ENCODE measurements at places on chromosomes 12 and 14.

DNA sequence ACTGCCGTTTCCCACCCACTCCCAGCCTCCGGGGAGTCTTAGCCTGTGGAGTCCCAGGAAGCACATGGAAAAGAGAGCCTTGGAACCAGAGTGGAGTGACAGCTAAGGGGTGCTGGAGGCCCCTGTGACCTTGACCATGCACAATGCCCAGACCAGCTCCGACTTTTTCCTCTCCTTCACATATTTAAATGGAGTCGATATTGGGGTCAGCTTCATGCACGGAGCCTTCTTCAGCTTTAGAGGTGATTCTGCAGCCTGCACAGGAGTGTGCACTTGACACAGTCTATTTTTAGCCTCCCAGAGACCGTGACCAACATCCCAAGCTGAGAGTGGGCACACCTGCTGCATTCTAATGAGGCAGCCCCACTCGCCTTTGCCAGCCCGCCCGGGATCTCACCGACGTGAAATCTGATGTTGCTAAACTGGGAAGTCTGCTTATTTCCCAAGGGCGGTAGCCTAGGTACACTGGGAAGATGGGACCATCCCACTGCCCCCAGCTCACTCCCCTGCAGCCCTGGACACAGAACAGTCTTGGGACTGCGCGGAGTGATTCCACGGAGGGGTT is 47.5 kb downstream of the PRMT8 start:
- DNase-seq: no peak

DNA sequence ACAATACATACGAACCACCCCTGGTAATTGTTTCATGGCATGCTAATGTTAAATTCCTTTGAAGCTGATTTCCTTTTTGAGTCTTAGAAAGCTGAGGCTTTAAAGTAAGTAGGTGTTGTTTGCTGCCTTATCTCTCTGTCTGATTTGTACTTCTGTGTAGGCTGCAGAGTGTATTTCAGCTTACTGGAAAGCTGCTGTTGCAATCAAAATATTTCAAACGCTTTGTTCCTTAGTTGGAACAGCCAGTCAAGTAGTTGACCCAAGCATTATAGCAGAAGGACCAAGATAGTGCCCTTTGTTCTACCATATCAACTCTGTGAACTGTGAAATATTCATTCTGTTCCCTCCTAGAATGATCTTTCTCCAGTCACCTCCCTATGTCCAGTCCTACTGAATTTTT is 3.1 kb downstream of the PKP2 start:
- no peak for DNase-seq

DNA sequence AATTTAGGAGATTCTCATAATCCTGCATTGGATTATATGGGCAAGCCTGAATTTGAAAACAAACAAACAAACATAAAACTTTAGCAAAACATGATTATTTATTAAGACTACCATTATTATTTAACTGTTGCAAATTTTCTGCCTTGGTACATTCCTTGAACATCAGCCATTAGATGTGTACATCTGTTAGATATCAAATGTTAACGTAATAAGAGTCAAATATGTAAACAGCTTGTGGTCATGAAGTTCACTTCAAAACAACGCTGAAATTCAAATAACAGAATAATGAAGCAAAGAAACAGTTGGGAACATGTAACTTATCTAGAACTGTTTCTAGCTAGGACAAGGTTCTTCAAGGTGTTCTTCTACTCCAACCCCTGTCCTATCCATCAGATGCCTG is 14.3 kb upstream of the TMX1 start:
- no peak for DNase-seq

DNA sequence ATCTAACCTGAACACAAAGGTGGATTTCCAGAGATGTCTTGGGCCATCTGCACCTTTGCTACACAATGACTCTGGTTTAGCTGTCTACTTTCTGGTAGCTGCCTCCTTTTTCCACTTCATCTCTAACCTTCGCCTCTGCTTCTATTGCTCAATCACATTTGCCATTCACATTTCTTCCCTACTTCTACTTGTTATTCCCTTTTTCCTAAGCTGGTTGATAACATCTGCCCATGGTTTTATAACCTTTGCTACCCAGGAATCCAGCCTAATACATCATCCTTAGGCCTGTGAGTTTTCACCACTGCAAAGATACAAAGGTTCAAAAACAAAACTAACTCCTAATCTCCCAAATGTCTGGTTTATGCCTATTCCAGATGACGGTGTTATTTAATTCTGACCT is 13.2 kb downstream of the SPPL3 start:
- no peak for DNase-seq

- no peak for DNase-seq
Measured at GRCh38 chr14:75295491-75296345, 17.1 kb downstream of the FOS start.

- DNase-seq: no peak
Measured at GRCh38 chr14:77151918-77152588, 10.5 kb upstream of the ZDHHC22 start.

GRCh38 chr14:68297876-68298468 is 478.4 kb downstream of the RAD51B start:
- DNase-seq: no peak

GRCh38 chr12:132417741-132418140 is 72.2 kb upstream of the FBRSL1 start:
- no peak for DNase-seq

GRCh38 chr12:24134092-24134491 is 184.6 kb upstream of the SOX5 start:
- DNase-seq: no peak

GRCh38 chr14:39310051-39310450 is 76.3 kb downstream of the MIA2 start:
- no peak for DNase-seq

DNA sequence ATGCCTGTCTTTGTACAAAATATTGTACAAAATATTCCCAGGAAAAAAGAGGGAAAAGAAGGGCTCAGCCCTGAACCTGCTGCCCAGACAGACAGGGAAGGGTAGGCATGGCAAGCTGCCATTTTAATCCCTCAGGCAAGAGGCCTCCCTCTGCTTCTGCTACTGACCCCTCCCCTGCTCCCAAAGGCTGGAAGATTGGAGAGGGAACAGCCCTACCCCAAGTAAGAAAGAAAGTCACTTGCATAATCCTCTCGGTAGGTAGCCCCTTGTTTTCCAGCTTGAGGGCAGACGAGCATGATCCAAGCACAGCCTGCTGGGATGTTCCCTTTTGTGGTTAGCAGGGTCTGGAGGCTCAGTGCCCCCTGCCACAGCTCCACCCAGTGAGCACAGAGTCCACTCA is 20.7 kb downstream of the ADCY6 start:
- DNase-seq: no peak

DNA sequence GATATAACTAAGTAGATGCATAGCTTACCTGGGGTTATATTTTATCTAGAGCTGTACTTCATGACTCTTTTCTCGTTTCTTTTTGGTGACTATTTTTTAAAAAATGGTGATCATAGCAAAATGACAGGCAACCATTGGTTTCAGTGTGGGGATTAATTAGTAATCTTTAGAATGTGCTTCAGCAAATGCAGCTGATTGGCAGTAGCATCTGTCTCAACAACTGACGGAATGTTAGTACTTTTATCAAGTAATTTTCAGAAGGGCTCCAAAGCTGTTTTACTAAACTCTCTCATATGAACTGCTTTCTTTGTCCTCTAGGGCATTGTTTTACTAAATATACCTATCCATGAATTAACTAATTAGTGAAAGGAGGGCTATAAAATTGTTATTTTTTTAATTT is 117.6 kb downstream of the TRMT5 start:
- DNase-seq: no peak

GRCh38 chr14:95046711-95047681 is 110.3 kb downstream of the DICER1 start:
- DNase-seq: no peak

Data from H54 (cell line).